ENCODE measurements at places on chromosomes 7 and 10.

DNA sequence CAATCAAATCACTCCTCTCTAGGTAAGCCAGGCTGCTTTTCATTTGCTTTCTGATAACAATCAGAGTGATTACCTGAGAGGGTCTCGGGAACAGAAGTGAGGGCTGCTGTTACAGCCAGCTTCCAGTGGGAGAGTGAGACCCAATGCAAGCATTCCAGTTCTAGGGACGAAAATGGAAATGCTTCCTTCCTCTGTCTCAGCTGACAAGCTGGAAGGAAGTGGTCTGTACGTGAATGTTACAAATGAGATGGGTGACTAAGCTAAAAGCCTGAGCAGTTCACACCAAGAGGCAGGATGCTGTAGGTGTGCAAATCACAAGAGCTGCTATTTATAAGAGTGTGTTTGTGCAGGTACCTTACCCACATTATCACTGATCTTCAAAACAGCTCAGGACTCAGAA is 772.4 kb downstream of the GRID1 start:
- no peak for DNase-seq

GRCh38 chr7:2237109-2237602 is 4.4 kb upstream of the MAD1L1 start:
- peak; percentile 72 for DNase-seq

DNA sequence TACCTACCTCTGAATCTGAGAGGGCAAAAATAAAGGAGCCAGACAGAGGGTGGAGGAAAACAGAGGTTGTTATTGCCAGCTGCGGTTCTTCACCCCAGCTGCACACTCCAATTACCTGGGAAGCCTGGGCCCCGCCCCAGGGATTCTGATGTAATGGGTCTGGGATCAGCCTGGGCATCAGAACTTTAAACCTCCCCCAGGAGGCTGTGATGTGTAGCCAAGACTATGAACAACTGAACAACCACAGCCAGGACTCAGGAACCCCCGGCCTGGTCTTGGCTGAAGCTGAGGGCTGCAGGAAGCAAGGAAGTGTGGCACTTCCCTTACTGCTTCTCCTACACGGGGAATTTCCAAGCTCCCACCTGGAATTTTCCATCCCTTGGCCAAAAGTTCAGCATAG is 89.3 kb downstream of the HIP1 start:
- no peak for DNase-seq

- no peak for DNase-seq
These were observed 1.0 kb upstream of the DENND2A start for GRCh38 chr7:140641524-140642195.

DNA sequence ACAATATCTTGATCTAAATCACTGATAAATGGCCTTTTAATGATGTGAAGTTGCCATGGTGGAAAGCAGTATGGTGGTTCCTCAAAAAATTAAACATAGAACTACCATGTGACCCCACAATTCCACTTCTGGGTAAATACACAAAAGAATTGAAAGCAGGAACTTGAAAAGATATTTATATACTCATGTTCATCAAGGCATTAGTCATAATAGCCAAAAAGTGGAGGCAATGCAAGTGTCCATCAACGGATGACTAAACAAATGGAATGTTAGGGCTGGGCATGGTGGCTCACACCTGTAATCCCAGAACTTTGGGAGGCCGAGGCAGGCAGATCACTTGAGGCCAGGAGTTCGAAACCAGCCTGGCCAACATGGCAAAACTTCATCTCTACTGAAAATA is 2.0 kb upstream of the DNAJC12 start:
- no peak for DNase-seq

DNA sequence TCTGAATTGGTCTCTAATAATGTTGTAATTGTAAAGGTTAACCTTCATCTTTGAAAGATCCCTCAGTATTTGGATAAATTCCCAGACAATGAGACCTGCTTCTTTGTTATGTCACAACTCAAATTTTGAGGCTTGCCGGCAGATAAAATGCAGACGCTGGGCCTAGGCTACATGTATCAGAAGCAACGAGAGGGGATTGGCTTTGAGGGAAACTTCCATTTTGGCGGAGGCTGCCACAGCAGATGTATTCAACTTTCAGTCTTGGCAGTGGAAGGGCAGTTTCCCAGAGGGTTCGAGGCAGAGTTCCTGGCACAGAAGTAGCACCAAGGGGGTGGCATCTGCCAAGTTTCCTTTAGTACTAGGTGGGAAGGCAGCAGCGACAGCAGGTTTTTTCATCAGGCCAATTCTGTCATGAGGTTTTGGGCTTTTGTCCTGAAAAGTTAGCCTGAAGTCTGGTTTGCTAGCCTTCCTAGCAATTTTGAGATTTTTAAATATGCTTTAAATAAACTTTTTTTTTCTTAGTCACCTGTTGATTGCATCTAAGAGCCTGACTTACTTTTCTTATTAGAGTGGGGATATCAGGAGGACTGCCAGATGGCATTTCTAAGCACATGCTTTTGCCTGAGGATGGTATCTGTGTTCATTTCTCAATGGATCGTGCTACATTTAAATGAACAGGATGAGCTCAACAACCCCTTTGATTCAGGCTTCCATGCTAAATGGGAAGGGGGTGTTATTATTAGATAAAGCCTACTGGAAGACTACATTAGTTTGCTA is 89.5 kb upstream of the FAM3C start:
- no peak for DNase-seq

DNA sequence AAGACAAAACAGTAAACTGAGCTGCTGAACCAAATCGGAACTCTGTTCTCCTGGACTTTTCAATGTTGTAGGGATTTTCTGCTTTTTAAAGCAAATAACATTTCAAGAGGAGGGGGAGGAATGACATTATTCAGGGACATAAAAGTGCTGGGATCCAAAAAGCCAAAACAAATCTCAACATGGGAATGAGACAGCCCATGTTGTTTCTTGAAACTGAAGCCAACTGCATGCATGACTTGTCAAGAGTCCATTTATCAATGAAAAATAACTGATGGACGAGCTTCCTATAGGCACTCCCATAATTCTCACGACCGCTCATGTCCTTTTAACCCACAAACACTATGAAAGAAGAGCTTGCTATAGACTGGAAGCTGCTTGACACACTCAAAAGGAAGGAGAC is 27.8 kb downstream of the FAM53B start:
- no peak for DNase-seq

DNA sequence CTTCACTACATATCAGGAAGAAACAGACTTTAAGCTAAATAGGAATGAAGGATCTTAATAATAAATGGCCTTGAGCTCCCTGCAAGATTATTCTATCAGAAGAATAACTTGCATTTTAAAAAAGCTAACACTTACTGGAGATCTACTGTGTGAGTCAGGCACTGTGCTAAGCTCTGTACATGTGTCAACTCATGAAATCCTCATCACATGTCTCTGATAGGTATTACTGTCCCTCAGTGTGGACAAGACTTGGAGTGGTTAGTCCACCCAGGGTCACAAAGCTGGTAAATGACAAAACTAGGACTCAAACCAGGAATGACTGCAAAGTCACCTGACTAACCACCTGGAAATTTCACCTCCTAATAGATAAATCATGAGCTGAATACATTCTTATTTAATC is 57.1 kb upstream of the KCTD7 start:
- no peak for DNase-seq

GRCh38 chr10:125340903-125341302 is 180.5 kb upstream of the CTBP2 start:
- no peak for DNase-seq

GRCh38 chr7:92754919-92755581 is 81.3 kb downstream of the CDK6 start:
- no peak for DNase-seq

DNA sequence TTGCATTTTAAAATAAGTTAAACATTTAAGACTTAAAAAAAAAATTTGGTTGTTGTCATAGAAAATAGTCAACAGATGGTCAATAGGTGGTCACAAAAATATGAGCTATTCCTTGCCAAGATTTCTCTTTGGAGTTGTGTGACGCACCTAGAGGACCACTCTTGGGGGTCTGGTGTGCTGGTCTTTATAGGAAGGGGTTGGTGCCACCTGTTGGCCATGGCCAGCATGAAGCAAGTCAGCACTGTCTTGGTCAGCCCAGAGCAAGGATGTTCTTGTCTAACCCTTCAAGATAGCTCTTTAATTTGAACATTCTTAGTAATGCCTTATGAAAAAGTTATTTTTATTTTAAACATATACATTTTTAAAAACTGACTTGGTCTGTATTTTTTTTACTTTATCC is 267.9 kb upstream of the CNTNAP2 start:
- DNase-seq = no peak

GRCh38 chr10:46308666-46309450 is 22.1 kb downstream of the ANTXRL start:
- DNase-seq = no peak

DNA sequence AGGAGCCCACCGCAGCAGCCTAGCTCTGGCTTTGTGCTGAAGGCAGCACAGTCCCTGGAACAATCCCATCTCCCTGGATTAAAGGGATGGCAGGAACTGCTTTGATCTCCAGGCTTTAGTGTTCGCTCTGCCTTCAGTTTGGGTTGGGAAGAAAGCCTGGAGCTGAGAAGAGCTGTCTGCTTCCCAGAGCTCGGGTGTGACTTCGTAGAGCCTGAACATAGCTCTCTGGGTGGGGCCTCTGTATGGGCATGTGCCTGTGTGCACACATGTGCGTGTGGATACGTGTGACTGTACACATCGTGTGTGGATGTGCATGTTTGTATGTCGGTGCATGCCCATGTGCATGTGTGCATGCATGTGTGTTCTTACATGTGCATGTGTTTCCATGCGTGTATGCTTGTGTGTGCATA is 8.7 kb downstream of the ADCY1 start:
- no peak for DNase-seq

DNA sequence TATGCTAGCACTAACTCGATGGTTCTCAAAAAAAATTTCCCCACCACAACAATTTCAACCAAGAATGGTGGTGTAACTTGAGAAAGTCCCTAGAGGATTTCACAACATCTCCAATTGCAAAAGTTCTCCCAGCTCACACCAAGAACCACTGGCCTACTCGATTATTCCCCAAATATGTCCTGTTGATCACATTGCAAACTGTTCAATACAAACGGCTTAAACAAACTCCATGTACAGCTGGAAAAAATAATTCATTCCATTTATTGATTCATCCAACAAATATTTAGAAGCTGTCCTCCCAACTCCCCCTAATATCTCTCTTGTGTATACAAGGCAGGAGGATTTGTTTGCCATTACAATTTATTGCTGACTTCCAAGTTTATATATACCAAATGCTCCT is 19.1 kb downstream of the TMEM176B start:
- no peak for DNase-seq

GRCh38 chr7:13407911-13408310 is 581.6 kb downstream of the ETV1 start:
- DNase-seq = no peak

DNA sequence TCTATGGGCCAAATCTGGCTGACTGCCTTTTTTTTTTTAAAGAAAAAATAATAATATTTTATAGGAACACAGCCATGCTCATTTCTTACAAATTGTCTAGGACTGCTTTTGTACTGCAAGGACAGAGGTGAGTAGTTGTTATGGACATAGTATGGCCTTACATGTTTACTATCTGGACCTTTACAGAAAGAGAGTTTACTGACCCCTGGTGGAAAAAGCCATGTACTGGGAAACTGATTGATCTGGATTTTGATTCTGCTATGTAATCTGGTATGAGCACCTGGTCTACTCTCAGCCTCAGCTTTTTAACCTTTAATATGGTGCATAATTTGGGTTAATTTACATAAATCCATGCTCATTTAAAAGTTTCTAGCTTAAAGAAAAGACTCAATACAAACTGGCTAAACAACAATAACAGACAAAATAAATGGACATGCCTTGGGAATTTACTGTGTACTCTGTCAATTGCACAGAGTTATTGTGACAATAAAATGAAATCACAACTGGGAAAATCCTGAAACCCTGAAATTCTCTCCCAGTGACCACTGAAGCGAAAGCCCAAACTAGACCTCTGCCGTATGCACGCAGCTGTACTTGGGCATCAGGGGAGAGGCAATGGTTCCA is 260.7 kb downstream of the BMPER start:
- DNase-seq = no peak

GRCh38 chr10:33306126-33306525 is 28.3 kb downstream of the NRP1 start:
- DNase-seq = no peak

DNA sequence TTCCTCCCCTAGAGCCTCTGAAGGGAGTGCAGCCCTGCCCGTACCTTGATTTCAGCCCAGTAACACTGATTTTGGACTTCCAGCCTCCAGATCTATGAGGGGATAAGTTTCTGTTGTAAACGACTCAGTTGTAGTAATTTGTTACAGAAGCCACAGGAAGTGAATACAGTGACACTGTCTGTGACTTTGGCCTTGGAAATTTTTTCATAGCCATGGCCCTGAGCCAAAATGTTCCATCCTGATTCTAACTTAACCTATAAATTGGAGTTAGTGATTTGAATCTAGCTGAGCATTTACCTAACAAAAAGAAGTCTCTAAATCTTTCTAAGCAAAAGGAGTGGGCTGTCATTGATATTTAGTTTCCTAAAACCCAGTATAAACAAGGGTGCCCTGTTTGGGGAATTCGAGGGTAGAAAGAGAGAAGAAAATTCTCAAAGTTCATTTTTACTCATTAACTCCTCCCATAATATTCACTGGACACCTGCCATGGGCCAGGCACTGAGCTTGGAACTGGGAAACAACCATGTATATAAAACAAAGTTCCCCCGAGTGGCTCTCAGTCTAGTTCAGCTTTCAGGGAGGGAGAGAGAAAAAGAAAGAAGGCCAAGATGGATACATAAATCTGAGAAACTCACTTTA is 162.3 kb downstream of the SKIDA1 start:
- no peak for DNase-seq

GRCh38 chr7:11466517-11467105 is 365.4 kb downstream of the THSD7A start:
- DNase-seq = no peak

DNA sequence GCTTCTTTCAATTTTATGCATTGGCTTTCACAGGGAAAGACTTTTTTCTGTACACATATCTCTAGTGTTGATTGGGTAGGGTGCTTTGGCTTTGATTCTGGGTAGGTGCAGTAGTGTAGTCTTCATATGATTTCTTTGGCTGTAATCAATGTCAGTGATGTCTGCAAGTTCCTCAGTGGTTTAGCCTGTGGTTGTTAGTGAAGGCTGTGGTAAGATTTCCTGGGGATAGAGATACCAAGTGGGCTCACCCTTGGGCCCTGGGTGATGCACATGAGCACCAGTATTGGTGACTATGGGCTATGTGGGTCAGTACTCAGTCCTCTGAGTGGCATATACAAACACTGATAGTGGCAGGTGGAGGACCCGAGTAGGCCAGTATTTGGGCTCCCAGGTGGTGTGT is 13.0 kb downstream of the GIMAP8 start:
- DNase-seq = no peak

GRCh38 chr7:114104035-114104434 is 185.2 kb upstream of the PPP1R3A start:
- DNase-seq = no peak

Measured in bone marrow (tissue), 2 donors.